ENCODE measurements at places on chromosomes 5 and 9.
A peak's percentile ranks its signal among the peaks of the same experiment; 100 is the strongest.

- DNase-seq: no peak
These were observed 2001.9 kb upstream of the C9orf72 start for GRCh38 chr9:29575219-29575618.

DNA sequence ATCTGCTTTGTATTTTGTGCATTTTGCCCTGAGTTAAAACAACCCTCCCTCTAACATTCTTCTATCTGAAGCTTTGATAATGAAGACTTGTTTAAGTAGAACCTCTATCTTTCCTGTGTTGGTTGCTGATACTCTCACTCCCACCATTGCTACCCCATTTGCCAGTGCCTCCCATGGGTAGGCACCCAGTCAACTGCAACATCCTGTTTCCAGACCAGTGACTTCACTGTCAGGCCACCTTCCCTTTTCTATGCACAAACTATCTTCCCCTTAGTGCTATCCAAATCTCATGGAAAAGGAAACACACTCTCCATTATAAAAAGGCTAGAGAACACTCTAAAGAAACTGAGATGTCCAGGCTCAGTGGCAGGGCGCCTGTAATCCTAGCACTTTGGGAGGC lies 5.6 kb upstream of the IARS1 start:
- no peak for DNase-seq

DNA sequence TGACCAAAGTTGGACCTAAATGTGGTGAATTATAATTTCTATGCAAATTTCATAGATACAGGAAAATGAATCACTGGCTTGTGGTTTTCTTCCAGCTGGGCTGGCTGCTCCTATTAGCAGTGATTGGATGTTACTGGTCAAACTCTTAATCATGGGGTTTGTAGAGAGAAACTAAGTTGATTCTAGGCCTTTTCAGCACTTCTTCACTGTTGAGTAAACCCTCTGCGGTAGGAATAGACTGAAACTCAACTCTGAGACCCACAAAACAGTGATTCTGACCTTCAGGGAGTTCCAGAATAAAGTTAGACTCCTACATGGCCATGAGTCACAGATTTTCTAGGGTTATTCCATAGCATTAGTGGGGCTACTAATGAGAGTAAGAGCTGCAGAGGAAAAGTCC lies 47.9 kb upstream of the FKTN start:
- no peak for DNase-seq

- no peak for DNase-seq
These were observed 63.2 kb downstream of the ANKRD55 start for GRCh38 chr5:56169949-56170348.

DNA sequence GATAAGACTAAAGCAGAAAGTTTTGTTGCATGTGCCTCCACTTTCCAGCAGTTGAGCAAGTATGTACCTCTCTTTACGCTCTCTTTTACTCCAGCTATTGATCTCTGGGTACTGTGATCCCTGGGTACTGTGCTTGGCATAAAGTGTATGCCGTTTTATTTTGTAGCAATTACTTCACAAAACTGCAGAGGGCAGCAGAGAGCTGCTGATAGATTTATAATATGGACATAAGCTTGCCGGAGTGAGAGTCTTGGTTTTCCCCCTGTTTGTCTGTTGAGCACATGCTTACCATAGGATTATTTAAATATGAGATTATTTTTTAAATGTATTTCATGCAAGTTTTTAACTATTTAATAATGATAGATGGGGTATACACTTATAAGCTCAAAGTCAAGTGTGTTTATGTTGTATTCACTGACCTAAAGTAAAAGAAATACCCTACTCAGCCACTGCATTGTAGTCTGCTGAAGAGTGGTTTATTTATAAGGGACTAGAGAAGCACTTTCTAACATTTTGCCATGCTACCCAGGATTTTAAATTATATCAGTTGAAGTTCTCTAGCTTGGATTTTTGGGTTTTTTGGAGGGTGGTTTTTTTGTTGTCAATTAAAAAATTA lies 13.0 kb downstream of the TTC1 start:
- DNase-seq: peak; percentile 64

- no peak for DNase-seq
These were observed 118.6 kb downstream of the FGF18 start for GRCh38 chr5:171537923-171538537.

GRCh38 chr5:78881884-78882283 lies 103.2 kb downstream of the ARSB start:
- DNase-seq: no peak

DNA sequence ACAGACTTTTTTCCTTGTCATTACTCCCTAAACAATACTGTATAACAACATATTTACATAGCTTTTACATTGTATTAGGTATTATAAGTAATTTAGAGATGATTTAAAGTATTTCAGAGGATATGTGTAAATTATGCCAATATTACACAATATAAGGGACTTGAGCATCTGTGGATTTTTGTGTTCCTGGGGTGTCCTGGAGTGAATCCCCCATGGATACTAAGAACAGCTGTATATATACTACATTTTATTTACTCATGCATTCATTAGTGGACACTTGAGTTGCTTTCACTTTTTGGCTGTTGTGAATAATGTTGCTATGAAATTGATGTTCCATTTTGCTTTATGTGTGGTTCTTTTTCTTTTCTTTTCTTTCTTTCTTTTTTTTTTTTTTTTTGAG lies 348.8 kb downstream of the SH3GL2 start:
- no peak for DNase-seq

- DNase-seq: no peak
These were observed 119.0 kb upstream of the SLC25A48 start for GRCh38 chr5:135715267-135716055.

GRCh38 chr5:113176196-113176595 lies 199.6 kb downstream of the DCP2 start:
- no peak for DNase-seq

GRCh38 chr5:150335778-150336177 lies 21.7 kb upstream of the TCOF1 start:
- no peak for DNase-seq

DNA sequence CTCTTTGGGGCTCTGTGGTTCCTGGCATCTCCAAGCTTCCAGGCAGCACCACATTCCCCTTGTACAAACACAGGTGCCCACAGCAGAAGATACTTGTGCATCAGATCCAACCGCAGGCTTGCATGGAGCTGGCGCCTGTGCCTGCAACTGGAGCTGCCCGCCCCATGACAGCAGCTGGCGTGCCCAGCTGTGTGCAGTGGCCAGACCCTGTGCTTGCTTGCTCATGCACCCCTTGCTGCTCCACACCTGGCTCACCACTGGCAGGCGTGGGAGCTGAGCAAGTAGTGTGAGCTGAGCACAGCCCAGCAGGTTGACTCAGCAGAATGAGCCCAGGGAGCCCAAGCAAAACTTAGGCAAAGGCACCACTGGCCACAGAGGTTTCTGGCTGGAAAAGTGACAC lies 84.4 kb upstream of the STARD4 start:
- no peak for DNase-seq

DNA sequence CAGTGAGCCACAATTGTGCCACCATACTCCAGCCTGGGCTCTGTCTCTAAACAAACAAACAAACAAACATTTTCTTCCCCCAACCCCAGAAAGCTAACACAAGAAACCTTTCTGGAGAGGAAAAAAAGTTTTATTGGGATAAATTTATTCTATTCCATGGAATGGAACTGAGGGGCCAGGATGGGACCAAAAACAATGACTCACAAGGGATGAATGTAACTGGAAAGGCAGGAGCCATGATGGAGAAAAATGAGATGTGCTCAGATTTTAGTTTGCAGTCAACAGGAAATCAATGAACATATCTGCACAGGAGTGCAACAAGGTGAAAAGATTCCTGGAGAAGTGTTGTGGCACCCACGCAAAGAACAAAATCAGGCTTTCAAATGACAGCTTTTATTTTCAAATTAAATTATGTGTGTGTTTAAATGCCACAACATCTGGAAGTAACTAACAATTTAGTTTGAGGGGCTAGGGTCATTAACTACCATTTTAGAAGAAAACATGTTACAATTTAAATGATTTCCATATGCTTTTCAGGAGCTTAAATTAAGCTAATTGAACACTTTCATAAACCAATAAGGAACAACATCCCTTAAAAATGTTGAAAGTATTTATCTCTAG lies 208.6 kb downstream of the TSSK1B start:
- DNase-seq: no peak

DNA sequence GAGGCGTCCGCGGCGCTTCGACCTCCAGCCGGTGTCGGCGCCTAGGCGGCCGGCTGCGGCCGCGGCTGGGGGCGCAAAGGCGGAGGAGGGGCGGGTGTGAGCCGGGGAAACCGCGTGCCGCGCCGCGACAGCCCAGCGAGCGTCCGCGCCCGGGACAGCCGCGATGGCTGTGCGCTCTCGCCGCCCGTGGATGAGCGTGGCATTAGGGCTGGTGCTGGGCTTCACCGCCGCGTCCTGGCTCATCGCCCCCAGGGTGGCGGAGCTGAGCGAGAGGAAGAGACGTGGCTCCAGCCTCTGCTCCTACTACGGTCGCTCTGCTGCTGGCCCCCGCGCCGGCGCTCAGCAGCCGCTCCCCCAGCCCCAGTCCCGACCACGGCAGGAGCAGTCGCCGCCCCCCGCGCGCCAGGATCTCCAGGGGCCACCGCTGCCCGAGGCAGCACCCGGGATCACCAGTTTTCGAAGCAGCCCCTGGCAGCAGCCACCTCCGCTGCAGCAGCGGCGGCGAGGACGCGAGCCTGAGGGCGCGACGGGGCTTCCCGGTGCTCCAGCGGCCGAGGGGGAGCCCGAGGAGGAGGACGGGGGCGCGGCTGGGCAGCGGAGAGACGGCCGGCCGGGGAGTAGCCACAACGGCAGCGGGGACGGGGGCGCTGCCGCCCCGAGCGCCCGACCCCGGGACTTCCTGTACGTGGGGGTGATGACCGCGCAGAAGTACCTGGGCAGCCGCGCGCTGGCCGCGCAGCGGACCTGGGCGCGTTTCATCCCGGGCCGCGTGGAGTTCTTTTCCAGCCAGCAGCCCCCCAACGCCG lies 605 bp downstream of the CHSY3 start:
- no peak for DNase-seq

GRCh38 chr9:72883875-72884274 lies 69.0 kb downstream of the ALDH1A1 start:
- DNase-seq: no peak

DNA sequence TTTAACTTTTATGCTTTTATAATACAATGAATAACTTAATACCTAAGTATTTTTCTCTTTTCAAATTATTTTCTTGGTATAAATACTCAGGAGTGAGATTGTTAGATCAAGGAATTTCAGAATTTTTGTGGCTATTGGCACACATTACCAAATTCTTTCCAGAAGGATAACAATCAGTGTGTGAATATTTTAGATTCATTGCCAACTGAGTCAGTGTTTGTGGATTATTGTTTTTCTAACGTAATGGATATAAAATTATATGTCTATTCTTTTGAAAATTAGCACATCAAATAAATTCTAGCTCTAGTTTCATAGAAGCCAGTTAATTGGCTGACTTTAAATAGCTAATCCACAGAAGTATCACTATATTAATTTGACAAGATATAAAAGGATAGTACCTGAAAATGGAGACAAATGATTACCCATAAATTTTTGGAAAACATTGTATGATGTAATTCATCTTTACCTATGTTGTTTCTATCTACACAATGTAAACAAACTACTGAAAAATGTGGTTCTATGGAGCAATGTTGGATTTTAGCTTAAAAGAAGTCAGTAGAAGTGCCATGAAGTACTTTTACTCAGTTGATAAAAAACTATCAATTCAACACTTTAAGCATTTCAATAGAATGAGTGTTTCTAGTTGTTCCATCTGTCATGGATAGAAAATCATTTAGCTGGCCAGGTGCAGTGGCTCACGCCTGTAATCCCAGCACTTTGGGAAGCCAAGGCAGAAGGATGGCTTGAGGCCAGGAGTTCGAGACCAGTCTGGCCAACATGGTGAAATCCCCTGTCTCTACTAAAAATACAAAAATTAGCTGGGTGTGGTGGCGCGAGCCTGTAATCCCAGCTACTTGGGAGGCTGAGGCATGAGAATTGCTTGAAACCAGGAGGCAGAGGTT lies 185.1 kb downstream of the ADAMTSL1 start:
- no peak for DNase-seq

GRCh38 chr5:157590478-157590877 lies 14.9 kb upstream of the ADAM19 start:
- no peak for DNase-seq

GRCh38 chr5:163362840-163363371 lies 74.5 kb upstream of the CCNG1 start:
- DNase-seq: no peak

- no peak for DNase-seq
These were observed 65.3 kb upstream of the PPARGC1B start for GRCh38 chr5:149664666-149665415.

GRCh38 chr9:112002131-112002846 lies 105.7 kb downstream of the UGCG start:
- DNase-seq: no peak

GRCh38 chr9:81565609-81566008 lies 123.7 kb downstream of the TLE1 start:
- no peak for DNase-seq

DNA sequence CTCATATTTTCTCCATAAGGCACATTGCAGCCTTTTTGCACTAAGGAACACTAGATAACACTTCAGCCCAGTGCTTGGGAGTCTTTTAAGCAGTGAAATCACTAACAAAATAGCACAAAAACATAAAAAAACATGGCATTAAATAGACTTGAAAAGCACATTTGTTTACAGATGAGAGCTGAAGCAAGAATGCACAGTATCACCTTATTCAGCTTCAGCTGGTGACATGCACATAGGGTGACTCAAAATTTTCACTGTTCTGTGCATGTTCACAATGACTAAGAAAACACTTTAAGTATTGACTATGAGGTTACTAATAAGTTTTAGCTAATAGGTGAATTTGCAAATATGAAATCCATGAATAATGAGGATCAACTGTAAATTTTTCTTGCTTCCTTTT lies 293.9 kb upstream of the TARS1 start:
- no peak for DNase-seq

- DNase-seq: no peak
These were observed 197.9 kb downstream of the CACNA1B start for GRCh38 chr9:138075496-138075895.

GRCh38 chr5:17497446-17497845 lies 585 bp upstream of the TAF11L2 start:
- no peak for DNase-seq

DNA sequence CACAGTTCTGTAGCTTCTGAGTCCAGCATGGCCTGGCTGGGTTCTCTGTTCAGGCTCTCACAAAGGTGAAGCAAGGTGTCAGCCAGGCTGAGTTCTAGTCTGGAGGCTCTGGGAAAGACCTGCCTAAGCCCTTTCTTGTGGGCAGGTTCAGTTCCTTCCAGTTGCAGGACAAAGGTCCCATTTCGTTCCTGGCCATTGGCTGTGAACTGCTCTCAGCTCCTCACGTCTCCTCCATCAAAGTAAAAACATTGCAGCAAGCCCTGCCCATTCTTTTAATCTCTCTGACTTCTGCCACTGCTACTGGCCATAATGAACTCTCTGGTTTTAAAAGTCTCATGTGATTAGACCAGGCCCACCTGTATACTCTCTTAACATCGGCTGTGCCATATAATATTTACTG lies 61.6 kb upstream of the BARX1 start:
- no peak for DNase-seq

DNA sequence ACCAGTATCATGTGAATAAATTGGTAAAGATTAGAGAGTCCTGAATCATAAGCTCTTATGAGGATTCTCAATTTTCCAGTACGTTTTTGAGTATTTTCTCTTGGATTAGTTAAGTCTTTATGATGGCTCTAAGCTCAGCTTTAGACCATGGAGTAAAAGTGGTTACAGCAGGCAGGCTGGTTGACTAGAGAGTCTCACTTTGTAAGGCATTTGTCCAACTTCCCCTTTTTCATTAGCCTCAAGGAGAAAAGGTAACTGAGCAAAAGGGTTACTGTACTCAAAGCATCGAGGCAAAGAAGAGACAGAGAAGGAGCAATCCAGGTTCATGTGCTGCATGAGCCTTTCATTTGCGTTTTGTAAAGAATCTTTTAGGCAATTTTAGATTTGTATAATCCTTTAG lies 8.5 kb downstream of the NOP16 start:
- no peak for DNase-seq

GRCh38 chr9:33623658-33624586 lies 99.9 kb downstream of the ANKRD18B start:
- DNase-seq: peak; percentile 72

Measured in stimulated activated CD4-positive, alpha-beta T cell treated with anti-CD3 and anti-CD28 coated beads, Interleukin-4, amount 100 ng/mL, for 24 hours (primary cell).